ENCODE measurements at places on chromosomes 5 and 9.
A peak's percentile ranks its signal among the peaks of the same experiment; 100 is the strongest.

GRCh38 chr5:1752881-1753280, 46.8 kb downstream of the MRPL36 start:
- no peak for DNase-seq

GRCh38 chr9:131046581-131047202, 37.7 kb downstream of the LAMC3 start:
- DNase-seq = peak; percentile 34

GRCh38 chr9:91736898-91737601, 213.0 kb downstream of the ROR2 start:
- no peak for DNase-seq

DNA sequence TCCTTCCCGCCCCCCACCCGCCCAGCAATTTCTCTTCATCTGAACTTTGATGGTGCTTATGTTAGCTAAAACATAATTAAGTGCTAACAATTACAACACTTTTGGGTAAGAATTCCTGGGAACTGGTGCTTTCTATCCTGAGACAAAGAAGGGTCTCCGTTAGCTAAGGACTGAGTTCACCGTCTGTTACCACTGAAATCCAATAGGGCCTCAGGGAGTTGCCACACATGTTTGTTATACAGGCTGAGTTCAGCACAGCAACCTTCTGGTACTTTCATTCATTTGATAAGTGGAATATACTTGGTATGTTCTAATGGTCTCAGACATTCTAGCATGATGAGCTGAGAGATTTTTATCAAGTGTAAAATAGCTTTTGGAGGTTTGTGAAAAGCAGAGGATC, 437.9 kb downstream of the EFNA5 start:
- DNase-seq = no peak

DNA sequence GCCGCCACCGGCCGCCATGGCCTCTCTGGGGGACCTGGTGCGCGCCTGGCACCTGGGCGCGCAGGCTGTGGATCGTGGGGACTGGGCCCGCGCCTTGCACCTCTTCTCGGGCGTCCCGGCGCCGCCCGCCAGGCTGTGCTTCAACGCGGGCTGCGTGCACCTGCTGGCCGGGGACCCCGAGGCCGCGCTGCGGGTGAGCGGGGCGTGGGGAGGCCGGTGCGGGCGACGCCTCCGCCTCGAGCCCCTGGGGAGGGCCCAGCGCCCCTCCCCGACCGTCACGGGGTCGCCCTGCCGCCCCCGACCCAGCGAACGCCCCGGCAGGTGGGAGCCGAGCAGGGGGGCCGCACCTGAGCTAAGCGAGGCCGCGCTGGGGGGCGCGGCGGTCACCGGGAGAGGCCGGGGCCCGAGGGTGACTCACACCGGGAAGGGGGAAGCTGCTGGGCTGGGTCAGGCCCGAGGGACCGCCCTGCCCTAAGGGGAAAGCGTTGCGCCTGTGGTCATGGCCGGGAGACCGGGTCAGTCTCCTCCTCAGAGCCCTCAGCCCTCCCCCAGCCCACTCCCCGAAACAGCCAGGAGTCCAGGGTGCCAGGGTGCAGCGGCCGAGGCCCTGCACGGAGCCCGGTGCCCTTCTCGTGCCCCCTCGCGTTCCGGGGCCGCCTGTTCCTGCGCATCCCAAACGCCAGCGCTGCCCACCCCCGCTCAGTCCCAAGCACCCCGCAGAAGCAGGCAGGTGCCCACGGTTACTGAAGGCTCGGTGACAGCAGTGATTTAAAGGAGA, 510 bp downstream of the NOXA1 start:
- no peak for DNase-seq

Measured in RCC 7860 (cell line).